Sigmoid colon (tissue), 7 donors: ENCODE measurements at places on chromosomes 5 and 9. TPM values are rescaled to one million over a fixed set of nuclear protein-coding genes. Genes with fewer than 3 reads are reported as not detected.

The ADAMTSL1 gene
- total RNA-seq: 9.3 TPM

- DNase-seq: no peak
Measured at GRCh38 chr5:180670586-180671359, 21.4 kb upstream of the FLT4 start.

The PTPRD gene
- 1.5 TPM for total RNA-seq

The CD72 gene
- 0.95 TPM for total RNA-seq

- no peak for DNase-seq
Measured at GRCh38 chr9:108363311-108363710, 492.5 kb downstream of the ACTL7B start.

The EIF4E1B gene
- total RNA-seq: not detected

The CACFD1 gene
- 13.4 TPM for total RNA-seq

- peak; percentile 72 for DNase-seq
Measured at GRCh38 chr9:95092262-95093072, 225.0 kb downstream of the FANCC start.

GRCh38 chr9:73468716-73469115, 317.1 kb downstream of the ANXA1 start:
- no peak for DNase-seq

The NFIB gene
- total RNA-seq: 45.3 TPM

GRCh38 chr9:108852079-108852478, 3.7 kb downstream of the ACTL7B start:
- DNase-seq: no peak

DNA sequence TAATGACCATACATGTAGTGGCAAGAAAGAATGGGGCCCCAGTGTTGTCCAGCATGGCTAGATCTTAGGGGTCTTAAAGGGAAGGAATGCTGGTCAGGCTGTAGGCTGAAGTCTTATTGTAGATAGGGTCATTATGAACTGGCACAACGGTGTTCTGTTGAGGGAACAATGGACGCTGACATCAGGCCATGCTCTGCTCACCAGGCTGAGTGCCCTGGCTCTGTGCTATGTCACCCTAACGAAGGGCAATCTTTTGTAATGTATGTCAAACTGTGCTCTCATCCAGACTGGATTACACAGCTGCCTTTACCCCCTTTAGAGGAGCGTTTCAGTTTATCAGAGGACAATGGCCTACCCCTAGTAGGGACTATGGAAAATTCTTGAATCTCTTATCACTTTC, 14.6 kb upstream of the ZNF608 start:
- no peak for DNase-seq

GRCh38 chr5:136020383-136021015, 8.3 kb upstream of the TGFBI start:
- peak; percentile 72 for DNase-seq

- DNase-seq: no peak
Measured at GRCh38 chr9:122562134-122562760, 9.3 kb downstream of the OR1N2 start.

GRCh38 chr5:178583279-178583678, 6.9 kb downstream of the COL23A1 start:
- no peak for DNase-seq

DNA sequence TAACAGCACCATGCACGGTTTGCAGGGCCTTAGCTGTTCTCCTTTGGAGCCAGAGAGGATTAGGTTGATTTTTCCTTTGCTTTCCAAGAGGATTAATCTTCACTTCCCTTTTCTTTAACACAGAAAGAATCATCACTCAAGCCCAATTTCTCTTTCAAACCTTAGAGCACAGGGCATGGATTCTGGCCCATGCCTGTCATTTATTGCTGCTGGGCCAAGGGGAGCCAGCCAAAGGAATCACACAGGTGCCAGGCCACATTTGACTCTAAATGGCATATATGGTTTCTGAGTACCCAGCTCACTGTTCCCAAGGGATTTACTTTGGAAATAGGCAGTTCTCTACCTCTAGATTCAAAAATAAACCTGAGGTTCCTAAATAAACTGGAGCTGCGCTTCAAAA, 58.3 kb downstream of the FBXL7 start:
- DNase-seq: no peak

GRCh38 chr5:154993461-154993860, 20.1 kb upstream of the KIF4B start:
- DNase-seq: no peak

DNA sequence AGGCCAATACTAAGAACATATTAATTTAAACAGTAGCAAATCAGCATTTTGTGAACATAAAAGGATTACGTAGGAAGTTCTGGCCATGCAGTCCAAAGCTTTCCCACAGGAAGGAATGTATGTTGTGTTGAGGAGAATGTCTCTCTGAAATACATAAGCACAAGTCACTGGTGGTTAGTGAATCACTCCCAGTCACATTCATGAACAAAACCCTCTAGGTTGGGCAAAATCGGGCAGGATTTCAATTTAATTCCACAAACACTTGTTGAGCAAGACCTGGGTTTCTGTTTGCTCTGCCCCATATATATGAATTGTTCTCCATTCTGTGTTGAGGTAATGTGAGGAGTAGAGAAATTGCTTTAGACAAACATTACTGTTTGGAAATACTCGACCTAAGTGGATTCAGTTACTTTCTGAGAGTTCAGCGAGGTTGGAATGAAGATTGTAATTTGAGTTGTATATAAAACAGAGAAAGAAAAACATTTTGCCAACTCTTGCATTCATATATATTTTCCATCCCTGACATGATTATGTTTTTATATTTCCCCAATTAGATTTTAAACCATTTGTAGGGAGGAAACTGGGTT, 127.6 kb upstream of the RPS23 start:
- no peak for DNase-seq

The DBN1 gene
- 91.8 TPM for total RNA-seq

DNA sequence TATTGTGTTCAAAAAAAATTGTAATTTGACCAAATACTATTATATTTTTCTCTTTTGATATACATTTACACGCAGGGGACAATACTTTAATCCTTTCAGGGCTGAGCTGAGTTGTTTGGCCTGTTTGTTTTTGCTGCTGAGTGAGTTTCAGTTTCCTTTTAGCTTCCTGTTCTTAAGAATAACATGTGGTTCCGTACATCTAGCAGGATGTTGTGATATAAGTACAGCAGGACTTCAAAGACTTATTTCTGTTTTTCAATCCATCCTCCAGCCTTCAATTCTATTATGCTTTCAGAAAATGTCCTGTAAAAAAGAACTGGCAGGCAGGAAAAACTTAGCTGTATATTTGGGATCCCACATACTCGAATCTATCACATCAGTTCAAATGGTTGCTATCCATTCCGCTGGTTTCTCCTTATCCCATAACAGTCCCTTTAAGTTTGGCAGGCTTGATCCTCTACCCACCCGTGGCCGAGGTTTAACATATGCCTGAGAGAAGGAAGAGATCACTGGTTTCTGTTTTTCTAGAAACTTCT, 1037.3 kb upstream of the ACO1 start:
- DNase-seq: no peak

DNA sequence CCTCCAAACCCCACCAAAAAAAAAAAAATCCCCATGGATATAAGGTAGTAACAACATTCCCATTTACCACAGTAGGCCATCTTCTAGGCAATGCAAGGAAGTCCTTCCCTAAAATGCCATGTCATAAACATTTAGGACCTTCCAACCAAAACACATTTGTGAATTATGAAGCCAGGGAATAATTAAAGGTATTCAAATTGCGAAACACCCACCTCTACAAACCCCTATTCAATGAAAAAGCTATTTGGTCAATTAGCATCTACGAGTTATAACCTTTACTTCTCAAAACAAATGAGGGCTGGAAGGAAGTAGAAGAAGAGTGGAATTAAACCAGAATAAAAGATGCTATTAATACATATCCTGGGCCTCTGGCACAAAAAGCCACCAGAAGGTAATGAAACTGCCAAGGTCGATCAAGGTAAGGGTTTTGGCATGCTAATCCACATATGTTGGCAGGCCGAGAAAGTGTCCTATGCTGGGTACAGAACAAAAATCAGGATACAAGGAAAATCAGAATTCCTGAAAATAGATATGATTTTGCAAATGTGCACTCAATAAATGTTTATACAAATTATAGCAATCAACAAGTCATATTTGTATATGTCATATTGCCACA, 47.7 kb downstream of the MTMR12 start:
- no peak for DNase-seq

The C9 gene
- total RNA-seq: not detected

DNA sequence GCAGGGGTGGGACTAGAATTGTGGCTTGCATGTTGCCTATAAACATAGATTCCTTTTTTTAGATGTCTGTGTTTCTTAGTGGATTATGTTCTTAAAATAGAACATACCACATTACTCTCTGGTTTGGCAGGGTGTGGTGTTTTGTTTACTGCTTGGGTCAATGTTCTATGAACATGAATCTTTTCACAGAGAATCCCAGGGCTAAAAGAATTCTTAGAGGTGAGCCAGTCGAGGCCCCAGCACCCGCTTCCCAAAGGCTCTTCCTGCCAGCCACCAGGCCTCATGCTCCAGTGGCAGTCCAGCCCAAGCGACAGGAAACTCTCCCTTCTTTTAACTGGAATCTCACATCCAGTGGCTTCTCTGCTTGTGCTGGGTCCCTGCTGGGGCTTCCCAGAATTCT, 126.6 kb downstream of the C9orf152 start:
- no peak for DNase-seq

The SLC34A1 gene
- not detected for total RNA-seq

DNA sequence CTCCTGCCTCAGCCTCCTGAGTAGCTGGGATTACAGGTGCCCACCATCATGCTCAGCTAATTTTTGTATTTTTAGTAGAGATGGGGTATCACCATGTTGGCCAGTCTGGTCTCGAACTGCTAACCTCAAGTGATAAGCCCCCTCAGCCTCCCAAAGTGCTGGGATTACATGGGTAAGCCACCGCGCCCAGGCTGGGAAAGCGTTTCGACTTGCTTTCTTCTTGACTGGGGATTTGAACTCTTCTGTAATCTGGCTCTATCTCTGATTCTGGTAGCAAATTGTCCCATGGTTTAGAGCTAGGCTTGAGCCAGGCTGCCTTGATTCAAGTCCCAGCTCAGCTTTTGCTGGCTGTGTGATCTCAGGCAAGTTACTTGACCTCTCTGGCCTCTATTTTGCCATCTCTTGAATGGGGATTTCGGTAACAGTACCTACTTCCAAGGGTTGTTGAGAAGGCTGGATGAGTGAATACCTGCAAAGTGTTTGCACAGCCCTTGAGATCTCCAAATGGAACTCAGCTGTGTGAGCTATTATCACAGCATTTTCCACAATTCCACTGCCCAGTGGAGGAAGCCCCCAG, 20.5 kb upstream of the MVB12B start:
- DNase-seq: no peak

DNA sequence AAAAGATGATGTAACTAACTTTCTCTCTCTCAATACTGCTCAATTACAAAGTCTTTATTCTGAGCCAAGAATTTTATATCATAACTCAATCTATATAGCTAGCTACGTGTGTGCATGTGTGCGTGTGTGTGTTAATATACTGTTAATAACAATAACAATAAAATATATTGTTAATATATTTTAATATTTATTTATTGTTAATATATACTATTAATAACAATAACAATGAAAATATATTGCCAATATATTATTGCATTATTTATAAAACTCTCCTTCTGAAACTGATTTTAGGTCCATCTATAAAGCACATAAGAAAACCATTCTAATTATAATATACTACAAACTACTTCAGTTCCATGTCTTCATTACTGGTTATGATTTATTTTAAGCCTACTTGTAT, 60.6 kb downstream of the RASEF start:
- no peak for DNase-seq

DNA sequence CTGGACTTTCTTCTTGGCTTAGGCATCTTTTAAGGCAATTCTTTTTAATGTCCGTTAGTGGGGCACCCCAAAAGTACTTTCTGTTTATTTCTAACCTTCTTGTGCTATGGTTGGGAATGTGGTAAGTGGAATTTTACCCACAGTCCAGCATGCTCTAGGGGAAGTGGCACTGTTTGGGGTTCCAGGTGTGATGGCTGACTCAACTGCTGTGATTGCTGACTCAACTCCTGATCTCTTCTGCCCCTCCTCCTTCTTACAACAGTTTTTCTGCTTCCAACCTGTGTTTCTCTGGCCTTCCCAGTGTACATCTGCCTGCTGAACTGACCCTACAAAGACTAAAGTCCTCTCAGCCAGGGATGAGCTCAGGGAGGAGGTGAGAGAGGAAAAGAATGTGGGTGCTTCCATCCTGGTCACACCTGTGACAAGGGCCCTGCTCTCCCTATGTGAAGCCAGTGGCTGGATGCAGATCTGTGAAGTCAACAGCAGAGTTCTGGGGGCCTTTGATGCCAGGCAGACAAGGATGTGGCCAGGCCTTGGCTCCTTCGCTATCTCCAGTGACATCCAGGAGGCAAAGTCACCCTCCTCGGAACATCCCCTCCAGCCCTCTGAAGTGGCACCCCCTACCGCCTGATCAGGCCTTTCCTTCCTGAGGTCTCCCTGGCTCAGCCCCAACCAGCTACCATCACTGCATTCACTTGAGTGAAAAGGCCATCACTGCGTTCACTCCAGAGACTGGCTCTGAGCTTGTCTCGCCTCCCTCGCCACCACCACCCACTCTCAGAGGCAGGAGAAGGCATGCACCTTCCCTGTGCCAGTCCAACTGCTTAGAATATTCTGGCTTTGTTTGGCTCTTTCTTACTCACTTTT, 72.2 kb downstream of the C5orf15 start:
- no peak for DNase-seq

DNA sequence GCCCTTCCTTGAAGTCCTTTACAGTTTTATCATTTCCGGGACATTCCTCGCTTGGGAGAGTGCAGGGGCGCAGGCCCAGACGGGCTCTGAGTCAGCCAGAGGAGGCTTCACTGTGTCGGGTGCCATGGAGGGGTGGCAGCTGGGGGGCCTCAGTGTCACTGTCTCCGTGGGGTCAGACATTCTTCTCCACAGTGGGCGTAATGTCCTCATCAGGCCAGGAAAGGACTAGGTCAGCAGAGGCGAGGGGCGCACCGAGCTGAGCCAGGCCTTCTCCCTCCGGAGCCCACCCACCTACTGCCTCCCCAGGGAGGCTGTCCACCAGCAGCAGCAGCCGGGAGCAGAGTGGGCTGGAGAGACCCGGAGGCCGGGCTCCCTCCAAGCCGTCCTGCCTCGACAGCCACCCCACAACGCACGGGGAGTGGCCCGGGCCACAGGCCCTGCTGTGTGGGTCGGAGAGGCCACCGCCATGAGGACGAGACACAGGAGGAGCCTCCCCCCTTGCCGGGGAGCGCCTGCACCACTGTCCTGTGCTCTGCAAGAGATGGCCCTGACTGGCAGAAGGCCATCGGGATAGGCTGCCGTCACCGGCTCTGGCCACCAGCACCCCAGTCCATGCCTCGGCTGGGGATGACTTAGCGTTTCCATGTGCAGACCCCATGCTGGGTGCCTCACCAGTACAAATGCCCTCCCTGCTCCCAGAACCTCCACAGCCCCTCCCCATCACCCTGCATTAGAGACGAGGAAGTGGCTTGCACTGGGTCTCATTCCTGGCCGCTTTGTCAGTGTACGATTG, 26.5 kb downstream of the SARDH start:
- peak; percentile 54 for DNase-seq

GRCh38 chr5:72510610-72511181, 3.5 kb upstream of the ZNF366 start:
- peak; percentile 70 for DNase-seq

- no peak for DNase-seq
Measured at GRCh38 chr5:143334903-143335302, 68.6 kb downstream of the NR3C1 start.

The SLC6A7 gene
- not detected for total RNA-seq

The SCAMP1 gene
- total RNA-seq: 36.0 TPM

The SLC45A2 gene
- 0.27 TPM for total RNA-seq
